ENCODE measurements at places on chromosomes 5 and 9.

GRCh38 chr5:172666251-172666650, 25.2 kb downstream of the NEURL1B start:
- no peak for DNase-seq

GRCh38 chr5:172830876-172831662, 3.0 kb upstream of the ERGIC1 start:
- no peak for DNase-seq

- no peak for DNase-seq
Measured at GRCh38 chr5:77129391-77129990, 42.4 kb upstream of the ZBED3 start.

DNA sequence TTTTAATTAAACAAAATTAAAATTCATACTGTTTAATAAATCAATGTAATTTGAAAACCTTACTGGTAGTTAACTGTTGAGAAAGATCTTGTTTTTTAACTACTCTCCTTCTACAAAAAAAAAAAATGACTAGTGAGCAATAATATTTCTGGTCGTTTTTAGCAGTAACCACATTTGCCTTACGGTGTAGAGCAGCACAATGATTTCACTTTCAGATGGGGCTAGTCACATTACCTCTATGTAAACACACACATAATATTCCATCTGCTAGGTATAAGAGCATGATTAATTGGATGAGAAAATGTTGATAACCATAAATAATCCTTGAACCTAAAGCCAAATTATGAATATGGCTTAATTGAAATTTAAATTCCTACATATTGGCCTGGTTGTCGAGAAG, 198.1 kb downstream of the CHSY3 start:
- no peak for DNase-seq

- DNase-seq, result no peak
Measured at GRCh38 chr9:17398350-17398749, 180.5 kb upstream of the SH3GL2 start.
